HEK293T (cell line): ENCODE measurements at places on chromosomes 13 and 19.
A peak's percentile ranks its signal among the peaks of the same experiment; 100 is the strongest.

DNA sequence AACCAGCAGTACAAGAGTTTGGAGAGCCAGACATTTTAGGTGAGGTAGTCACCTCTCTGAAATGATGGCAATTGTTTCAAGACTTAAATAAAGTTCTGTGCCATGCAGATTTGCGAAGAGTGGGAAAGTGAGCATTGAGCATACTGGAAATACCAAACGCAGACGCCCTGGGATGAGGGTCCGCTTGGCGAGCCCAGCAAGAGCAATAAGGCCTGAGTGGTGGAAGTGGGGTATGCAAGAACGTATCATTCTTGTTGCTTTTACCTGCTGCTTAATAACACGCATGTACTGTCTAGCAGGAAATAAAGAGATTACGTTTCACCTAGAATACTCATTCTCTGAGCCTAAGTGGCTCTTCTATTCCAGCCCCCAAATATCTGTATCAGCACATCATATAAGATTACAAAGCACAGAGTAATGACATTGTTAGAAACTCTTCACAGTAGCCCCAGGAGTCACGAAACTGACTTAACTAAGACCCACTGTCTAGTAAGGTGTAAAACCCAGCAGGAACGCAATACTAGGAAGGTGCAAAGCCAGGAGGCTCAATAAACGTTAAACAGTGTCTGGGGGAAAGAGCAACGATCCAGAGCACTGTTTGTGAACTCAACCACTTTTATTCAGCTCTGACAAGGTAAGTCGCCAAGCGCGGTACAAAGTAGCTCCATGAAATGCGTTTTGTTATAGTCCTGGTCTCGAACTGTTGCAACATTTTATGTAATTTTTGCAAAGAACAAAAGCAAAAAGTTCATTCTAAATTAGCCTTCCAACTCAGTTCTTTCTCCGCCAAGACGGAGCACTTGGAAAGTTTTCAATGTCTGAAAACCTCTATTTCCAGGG lies 1.2 kb downstream of the RCBTB2 start:
- no peak for DNase-seq

DNA sequence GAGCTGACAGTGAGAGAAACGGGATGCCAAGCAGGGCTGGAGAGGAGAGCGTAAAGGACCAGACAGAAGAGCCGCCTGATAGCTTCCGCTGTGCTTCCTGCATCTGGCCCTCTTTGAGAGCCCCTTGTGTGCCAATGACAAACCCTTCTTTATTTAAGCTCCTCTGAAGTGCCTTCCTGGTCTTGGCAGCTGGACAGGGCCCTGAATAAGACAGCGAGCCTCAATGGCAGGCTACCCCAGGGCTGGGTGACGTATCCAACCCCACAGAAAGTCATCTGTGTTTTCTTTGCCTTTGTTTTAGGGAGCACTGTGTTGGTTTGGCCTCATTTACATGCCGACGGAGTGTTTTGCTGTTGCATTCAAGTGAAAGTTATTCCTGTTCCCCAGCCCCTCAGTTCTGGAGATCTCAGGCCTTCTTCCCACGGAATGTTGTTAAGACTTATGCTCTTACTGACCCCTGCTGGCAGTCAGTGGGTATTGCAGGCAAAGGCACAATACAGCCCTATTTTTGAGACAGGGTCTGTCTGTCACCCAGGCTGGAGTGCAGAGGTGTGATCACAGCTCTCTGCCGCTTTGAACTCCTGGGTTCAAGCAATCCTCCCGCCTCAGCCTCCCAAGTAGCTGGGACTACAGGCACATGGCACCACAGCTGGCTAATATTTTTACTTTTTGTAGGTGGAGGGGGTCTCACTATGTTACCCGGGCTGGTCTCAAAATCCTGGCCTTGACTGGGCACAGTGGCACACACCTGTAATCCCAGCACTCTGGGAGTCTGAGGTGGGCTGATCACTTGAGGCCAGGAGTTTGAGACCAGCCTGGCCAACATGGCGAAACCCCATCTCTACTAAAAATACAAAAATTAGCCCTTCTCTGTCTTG lies 16.8 kb downstream of the CCL25 start:
- DNase-seq, result no peak

DNA sequence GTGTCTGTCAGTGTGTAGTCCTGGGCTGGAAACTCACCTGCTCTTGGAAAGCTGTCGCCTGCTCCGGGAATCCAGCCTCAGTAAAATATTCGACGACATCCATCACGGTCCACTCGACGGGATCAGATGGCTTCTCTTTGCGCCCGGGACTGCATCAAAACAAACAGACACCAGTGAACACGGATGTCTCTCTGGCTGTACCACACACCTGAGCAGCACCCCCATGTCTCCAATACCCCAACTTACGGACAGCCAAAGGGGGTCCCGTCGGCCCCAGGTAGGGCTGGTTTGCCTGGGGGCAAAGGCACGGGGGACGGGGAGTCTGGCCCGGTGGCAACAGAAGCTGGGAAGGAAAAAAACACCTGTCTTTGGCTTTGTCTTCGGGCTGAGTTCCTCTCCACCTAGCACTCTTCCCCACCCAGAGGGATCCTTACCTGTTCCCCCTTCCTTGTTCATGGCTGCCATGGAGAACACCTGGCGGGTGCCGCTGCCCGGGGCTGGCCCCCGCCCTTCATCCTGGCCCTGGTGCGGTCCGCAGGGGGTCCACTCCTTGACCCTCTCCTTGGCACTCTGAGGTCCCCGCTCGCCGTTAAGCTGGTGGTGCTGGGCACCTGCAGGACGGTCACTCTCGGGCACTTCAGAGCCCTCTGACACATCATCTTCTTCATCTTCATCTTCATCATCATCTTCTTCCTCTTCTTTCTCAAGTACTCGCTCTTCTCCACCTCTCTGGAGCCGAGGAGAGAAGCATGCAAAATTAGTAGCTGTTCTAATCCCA lies 1.7 kb downstream of the SAMD1 start:
- DNase-seq, result no peak

GRCh38 chr19:12947702-12948611 lies 2.3 kb downstream of the RAD23A start:
- DNase-seq, result no peak

DNA sequence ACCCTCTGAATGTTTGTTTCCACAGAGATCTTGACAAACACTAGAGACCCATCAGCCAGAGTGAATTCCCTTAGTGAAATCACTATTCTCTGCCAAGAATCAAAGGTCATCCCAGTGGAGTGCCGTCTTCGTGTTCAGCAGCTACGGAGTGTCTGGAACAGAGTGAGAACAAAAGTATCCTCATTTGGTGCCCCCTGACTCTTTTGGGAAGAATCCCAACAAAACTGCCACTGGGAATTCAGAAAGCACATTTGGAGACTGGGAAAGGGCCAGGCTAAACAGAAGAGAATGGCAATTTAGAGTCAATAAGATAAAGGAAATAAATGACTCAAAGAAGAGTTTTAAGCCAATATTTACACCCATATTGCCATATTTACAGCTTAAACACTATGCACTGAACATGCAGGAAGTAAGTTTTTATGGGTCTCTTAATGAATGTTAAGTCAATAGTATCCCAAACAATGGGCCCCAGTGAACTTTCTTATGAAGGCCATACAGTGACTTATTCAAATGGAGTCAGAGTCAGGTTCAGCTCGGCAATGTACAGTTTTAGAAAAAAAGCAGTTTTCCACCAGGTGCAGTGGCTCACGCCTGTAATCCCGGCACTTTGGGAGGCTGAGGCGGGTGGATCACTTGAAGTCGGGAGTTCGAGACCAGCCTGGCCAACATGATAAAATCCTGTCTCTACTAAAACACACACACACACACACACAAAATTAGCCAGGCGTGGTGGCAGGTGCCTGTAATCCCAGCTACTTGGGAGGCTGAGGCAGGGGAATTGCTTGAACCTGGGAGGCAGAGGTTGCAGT lies 392.6 kb downstream of the KLF5 start:
- DNase-seq, result no peak

DNA sequence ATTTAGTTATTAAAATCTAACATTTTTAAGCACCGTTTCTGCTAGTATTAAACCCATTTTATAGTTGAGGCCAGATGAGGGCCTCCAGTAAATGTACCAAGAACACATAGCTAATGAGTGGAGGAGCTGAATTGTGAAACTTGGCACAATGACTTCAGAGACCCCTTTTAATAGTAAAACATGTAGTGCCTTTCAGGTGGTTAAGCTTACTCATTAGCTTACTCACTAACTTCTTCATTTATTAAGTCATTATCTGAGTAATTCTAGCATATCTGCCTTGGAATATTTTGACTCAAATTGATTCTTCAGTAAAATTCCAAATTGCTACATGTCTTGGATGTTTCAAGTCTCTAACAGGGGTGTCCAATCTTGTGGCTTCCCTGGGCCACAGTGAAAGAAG lies 735.2 kb downstream of the LIG4 start:
- DNase-seq, result no peak

- no peak for DNase-seq
Observed at GRCh38 chr13:66040506-66040905, 1189.6 kb downstream of the PCDH9 start.

GRCh38 chr19:18662972-18663732 lies 20.3 kb upstream of the CRTC1 start:
- DNase-seq, result no peak

- no peak for DNase-seq
Observed at GRCh38 chr13:60509601-60510386, 112.8 kb downstream of the TDRD3 start.

GRCh38 chr13:111474136-111475002 lies 153.9 kb downstream of the TEX29 start:
- peak; percentile 54 for DNase-seq

DNA sequence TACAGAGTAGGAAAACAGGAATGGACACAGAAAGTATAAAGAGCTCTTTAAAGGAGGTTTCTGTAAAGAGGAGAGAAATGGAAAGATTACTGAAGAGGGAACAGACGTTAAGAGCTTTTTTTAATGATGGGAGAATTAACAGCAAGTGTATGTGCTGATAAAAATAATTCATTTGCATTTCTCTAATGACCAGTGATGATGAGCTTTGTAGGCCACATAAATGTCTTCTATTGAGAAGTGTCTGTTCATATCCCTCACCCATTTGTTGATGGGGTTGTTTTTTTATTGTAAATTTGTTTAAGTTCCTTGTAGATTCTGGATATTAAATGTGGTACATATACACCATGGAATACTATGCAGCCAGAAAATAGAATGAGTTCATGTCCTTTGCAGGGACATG lies 40.0 kb downstream of the MYO16 start:
- no peak for DNase-seq

GRCh38 chr13:88701551-88701950 lies 1030.4 kb downstream of the SLITRK5 start:
- no peak for DNase-seq

DNA sequence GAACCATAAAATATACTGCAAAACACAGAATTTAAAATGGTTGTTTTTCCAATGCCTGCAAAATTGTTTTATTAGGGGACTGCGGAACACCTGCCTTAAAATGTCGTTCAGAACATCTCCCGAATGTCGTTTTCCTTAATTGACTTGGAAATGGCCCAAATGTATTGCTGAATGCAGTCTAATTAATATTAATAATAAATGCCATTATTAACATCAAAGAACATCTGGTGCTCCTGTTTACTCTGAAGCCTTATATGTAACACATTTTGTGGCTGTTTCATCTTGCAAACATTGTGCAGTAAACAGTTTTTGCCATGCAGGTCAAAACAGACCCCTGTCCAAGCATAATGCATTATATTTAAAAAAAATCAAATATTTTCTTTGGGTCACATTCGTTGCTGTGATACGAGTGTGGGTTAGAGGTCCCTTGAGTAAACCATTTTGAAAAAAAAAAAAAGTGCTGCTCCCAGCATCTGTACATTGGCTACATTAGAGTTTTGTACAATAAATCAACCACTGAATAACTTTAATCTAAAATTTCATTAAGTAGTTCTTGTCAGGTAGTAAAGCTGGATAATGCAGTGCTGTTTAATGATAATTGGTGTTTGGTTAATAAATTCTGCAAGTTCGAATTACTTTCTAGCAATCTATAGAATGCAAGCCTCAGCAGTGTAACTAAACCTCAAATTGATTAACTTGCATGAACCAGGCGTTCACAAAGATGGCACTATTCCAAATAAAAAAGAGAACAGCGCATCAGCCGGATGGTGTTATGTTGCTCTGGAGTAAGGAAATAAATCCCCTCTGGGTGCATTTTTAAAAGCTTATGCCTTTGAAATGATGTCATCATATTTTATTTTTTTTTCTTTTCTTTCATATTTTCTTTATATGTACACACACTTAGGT lies 140.2 kb downstream of the ZNF536 start:
- no peak for DNase-seq

- DNase-seq, result peak; percentile 71
Observed at GRCh38 chr19:12946092-12946721, 545 bp downstream of the RAD23A start.

- peak; percentile 30 for DNase-seq
Observed at GRCh38 chr13:99766641-99767045, 204.9 kb downstream of the ZIC5 start.

DNA sequence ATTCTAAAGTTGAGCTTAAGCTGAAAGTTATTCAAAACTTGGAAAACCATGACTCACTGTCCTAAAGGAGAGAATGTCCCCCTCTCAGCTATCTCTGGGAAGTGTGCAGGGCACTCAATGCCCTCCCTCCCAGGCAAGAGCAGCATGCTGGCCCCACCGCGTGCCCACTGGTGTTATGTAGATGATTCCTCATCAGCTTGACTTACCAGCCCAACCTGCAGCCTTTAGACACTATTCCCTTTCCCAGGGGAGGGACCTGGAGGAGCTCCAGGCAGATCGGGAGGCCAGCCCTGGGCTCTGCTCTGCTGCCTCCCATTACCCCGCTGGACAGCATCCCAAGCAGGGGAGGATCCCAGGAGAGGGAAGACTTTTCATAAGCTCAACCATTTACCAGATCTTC lies 124.6 kb downstream of the FGF14 start:
- DNase-seq, result no peak
